GM18507 (cell line): ENCODE measurements at places on chromosomes 16 and 17.

DNA sequence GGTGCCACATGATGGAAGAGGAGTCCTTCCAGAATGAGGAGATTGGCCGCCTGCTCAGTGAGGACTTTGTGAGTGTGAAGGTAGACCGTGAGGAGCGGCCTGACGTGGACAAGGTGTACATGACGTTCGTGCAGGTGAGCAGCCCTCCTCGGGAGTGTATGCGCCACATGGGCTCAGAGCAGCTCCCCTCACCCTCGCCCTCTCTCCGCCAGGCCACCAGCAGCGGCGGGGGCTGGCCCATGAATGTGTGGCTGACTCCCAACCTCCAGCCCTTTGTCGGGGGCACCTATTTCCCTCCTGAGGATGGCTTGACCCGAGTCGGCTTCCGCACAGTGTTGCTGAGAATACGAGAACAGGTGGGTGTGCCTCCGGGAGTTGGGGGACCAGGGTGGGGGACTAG, 1.9 kb downstream of the SPATA20 start:
- DNase-seq = no peak

DNA sequence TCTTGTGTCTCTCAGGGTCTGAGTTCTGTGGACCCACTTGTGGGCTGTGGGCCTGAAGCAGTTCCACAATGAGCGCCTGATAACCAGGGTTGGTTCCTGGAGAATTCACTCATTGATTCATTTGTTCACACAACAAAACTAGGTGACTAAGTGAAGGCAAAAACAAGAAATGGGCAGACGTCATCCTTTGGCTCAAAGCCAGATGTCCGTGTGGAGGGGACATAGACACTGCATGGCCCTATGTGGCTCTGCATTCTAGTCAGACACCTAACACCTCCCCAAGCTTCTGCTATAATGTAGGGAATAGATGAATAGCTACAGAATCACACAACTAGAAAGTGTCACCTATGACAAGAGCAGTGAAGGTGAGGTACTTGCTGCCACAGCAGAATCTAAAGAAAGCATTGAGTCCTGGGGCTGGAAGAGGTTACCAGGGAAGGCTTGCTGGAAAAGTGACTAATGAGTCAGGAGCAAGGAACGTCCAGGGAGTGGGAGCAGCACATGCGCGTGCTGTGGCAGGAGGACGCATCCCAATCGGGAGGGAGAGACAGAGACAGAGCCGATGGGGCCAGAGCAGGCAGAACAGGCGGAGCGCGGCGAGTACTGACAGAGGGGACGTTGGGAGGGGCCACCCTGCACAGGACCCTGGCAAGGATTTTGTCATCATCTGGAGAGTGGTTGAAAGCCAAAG, 58.9 kb downstream of the CES1 start:
- DNase-seq = no peak

DNA sequence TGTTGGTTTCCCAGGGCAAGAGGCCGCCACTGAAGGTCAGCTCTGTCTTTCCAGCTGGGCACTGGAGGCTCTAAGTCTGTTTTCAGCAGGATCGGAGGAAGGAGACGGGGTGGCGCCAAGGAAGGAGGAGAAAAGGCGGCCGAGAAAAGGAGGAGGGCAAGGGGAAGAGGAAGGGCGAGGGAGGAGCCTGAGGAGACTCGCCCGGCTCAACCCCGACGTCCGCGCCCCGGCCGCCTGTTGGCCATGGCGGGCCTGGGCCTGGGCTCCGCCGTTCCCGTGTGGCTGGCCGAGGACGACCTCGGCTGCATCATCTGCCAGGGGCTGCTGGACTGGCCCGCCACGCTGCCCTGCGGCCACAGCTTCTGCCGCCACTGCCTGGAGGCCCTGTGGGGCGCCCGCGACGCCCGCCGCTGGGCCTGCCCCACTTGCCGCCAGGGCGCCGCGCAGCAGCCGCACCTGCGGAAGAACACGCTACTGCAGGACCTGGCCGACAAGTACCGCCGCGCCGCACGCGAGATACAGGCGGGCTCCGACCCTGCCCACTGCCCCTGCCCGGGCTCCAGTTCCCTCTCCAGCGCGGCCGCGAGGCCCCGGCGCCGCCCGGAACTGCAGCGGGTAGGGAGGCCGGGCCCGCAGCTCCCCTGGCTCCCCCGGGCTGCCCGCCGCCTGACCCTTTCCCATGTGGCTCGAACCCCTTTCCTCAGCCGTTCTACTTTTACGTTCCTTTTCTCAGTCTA, at the start of gene RNF135:
Gene RNF135 (plus strand): TSS at position 209 of the 737 bp plus-strand sequence. CDS start 35 bp downstream, at position 244.
- peak; percentile 50 for DNase-seq

DNA sequence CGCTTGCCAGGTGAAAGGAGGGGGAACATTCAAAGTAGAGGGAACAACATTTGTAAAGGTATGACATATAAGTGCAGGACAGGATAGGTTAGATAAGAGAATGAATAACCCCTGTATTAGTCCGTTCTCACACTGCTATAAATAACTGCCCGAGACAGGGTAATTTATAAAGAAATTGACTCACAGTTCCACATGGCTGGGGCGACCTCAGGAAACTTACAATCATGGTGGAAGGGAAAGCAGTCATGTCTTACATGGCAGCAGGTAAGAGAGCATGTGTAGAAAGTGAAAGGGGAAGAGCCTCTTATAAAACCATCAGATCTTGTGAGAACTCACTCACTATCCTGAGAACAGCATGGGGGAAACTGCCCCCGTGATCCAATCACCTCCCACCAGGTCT, 223.8 kb downstream of the SOX9 start:
- no peak for DNase-seq

DNA sequence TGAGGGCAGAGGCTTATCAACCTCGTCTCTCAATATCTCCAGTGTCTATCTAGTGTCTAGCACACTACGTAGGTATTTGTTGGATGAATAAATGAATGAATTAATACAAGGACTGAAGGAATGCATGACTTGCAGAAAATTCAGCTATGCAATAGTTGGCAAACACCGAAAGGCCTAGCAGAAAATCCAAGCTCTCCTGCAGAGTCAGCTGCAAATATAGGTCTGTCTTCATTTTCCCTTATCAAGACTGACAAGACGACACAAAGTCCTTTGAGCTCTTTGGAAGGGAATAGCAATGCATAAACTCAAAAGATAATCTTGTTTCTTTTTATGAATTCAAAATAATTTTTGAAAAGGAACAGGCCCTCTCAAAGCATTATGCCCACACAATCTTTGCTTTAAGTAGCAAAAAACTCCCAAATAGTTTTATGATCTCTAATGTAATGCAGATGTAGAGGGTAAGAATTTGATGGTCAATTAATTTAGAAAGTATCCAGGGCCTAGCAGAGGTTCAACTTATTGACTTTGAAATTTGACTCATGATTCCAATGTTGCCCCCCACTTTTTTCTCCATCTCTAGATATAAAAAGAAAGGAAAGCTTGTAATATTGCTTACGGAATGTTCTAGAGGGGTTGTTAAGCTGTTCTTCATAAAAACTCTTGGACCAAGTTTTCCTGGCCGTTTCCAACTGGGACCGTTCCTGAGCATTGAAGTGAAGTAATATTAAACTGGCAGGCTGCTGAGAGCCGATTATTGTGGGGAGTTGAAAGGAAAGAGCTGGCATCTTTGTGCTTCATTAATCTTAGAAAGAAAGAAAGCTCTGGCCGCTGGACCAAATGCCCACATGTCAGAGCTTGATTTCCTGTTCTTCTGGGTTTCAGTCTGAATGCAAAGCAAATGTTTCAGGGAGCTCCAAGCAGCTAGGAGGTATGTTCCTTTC, 227.3 kb downstream of the HS3ST3A1 start:
- DNase-seq = no peak

- no peak for DNase-seq
Measured at GRCh38 chr16:81601008-81601428, 156.4 kb downstream of the CMIP start.

- DNase-seq = no peak
Measured at GRCh38 chr17:40168262-40168832, 8.9 kb upstream of the RAPGEFL1 start.

DNA sequence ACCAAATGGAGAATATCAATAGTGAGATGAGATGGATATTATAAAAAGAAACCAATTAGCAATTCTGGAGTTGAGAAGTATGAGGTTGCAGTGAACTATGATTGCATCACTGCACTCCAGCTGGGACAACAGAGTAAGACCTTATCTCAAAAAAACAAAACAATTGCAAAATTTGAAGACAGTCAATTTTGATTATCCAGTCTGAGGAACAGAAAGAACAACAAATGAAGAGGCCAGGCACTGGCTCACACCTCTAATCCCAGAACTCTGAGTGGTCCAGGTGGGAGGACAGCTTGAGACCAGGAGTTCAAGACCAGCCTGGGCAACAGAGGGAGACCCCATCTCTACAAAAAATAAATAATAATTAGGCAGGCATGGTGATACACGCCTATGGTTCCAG, 35.0 kb downstream of the USP32 start:
- no peak for DNase-seq

DNA sequence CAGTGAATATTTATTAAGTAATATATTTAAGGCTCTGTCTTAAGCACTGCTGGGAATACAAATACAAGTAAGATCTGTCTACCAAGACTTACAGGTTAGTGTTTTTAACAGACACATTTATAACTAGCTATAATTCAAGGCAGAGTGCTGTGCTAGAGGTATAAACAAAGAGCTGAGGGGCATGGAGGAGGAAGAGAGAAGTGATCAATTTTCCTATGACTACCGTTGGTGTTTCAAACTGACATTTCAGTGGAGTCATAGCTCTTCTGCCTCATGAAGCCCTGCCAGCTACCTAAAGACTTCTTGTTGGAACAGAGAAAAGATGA, 79.9 kb downstream of the CYB561 start:
- DNase-seq = no peak

- no peak for DNase-seq
Measured at GRCh38 chr16:12304861-12305596, 328.5 kb downstream of the SNX29 start.

GRCh38 chr17:50908860-50909764, 43.0 kb upstream of the TOB1 start:
- no peak for DNase-seq

DNA sequence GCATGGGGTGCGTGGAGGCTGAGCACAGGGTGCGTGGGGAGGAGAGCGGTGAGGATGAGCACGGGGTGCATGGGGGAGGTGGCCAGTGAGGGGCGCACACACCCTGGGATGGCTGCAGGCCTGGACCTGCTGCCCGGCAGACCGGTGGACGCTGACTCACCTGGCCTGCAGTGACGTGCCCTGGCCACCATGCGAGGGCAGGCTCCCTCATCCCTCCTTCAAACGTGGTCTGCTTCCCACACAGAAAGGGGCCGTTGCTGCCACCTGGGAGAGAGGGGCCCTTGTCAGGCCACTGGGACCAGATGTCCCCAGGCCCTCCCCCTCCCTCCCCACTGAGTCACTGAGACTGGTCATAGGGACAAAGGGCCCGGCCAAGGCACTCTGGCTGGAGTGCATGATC, 20.1 kb upstream of the APRT start:
- no peak for DNase-seq

DNA sequence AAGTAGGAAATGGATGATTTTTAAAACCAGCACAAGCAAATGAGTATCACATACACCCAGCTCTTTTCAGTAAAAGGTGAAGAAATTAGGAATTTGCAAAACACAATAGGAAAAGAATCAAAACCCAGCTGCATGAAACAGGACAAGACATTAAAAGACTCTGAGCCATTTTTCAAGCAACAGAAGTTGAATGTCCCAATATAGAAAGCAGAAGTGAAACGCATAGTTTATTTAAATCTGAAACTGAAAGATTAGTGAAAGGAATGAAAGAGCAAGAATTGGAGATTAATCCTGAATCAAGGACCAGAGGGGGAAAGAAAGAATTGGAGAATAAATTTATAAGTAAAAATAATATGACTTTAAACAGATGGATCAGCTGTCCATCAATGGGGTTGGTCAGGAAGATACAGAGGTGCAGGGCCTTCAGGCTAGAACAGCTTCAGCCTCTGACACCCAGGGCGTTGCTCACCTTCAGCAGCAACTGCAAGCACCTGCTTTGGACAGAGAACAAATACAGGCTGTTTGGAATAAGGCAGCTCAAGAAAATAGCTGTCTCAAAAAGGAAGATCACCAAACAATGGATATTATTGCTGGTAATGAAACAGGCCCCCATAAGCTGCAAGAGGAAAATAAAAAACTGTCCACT, 3.9 kb upstream of the ARHGAP17 start:
- DNase-seq = no peak

GRCh38 chr17:41586863-41587495, at the start of gene KRT14:
KRT14 (minus strand) TSS chr17:41586895; CDS start chr17:41586834, 61 bp downstream.
- no peak for DNase-seq

- no peak for DNase-seq
Measured at GRCh38 chr16:70522216-70523075, 908 bp downstream of the COG4 start.

DNA sequence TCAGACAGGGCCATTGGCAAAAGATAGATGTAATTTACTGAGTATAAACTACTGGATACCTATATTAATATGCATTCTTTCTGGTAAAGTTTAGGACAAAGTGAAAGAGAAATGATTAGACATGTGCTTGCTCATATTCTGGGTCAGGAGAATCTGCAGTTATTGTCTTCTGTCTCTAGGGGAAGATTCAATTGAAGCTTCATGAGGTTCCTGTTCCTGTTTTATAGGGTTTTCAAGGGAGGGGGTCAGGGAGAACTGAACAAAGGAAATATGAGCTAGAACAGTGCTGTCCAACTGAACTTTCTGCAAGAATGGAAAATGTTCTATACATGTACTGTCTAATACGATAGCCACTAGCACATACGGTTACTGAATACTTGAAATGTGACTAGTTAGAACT, 59.3 kb upstream of the CORO6 start:
- DNase-seq = no peak

DNA sequence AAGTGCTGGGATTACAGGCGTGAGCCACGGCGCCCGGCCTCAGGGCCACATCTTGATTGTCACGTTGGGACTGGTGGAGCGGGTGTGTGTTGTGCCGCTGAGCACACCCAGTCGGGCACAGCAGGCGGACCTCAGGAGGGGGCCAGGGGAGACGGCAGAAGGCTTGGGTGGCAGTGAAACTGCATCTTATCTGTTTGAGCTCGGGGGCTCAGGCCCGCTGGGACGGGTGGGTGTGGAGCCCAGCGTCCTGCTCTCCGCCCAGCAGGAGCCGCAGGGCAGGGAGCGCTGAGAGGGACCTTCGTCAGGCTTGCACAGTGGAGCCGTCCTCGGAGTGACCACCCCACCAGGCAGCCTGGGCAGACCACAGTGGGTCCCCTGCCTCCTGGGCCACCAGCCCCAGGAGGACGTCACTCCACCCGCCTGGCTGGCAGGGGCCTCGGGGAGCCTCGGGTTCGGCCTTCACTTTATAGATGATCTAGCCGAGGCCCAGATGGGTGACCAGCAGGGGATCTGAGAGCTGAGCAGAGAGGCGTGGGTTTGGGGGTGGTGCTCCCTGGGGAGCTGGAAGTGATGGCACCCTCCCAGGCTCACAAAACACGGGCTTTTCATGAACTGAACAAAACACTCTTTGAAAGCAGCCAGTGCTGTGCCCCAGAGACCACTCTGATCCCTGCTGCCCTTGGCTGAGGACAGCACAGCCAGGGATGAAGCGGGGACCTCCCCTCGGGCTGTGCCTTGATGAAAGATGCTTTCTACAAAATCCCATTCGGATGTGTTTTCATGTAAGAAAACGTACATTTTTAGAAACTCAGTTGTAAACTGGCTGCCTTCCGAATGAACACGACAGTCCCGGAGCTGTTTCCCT, 181.1 kb downstream of the SEC14L1 start:
- no peak for DNase-seq

- DNase-seq = no peak
Measured at GRCh38 chr17:8518326-8518725, 82.6 kb downstream of the NDEL1 start.
